ENCODE measurements at places on chromosomes 6 and 20.

DNA sequence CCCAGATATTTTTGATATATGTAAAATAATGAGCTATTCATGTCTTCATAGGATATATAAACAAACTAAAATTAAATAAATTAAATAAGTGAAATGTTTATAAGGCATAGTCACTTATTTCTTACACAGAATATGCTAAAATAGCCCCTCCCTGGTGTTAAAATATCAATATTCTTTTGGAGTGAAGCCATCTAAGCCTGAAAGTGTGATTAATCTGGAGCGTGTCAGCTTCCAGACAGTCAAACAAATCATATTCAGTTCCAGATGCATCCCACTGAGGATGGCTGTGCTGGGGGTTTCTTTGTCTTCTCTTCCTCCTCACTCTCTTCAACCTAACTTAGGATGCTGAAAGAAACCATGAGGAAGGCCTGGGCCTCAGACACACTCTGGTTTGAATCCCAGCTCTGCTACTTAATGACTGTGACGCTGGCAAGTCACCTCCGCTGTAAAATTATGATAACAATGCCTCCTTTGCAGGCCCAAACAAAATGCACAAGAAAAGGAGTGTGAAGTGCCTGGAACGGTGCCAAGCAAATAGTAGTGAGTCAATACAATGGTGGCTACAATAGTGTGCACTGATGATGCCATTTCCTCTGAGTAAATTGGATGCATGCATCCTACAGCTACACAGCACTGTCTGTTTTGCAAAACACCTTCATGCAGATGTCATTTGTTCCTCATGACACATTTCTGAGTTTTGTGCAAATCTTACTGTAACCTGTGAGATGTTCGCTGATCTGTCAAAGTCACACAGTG lies 161.4 kb downstream of the FOXC1 start:
- DNase-seq, result peak; percentile 33

GRCh38 chr6:43932259-43933147 lies 162.5 kb downstream of the VEGFA start:
- DNase-seq, result no peak

DNA sequence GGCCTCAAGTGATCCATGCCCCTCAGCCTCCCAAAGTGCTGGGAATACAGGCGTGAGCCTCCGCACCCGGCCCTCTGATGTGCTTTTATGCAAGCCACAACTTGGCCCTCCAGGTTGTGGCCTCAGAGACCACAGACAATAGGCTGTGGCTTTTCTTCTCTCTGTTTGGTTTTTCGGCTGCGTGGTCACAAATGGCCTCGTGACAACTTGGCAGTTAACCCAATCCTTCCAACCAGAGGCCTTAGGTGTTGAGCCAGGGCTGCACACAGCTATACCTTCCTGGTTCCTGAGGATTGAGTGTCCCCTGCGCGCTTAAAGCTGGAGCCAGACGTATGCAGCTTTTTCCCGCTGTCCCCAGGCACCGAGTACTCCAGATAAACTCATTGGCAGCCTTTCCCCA lies 6.3 kb upstream of the TGM3 start:
- no peak for DNase-seq

- DNase-seq, result no peak
Measured at GRCh38 chr6:52049252-52050050, 38.0 kb downstream of the PKHD1 start.

DNA sequence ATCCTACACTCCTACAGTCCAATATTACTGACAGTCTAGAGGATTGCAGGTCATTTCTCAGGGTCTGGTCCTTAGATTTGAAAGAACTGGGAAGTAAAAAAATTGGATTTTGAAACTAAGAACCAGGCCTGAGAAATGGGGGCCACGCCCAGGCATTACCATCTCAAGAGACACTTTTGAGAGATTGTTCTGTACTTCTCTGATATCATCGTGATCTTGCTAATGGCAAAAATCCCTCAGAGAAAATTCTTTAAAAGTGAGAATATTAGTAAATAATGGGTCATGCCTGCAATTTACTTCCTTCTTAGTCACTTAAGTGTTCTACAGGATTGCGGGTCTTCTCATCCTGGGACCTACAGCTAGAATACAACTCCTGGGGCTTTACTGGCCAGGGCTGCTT lies 42.0 kb upstream of the HIVEP1 start:
- no peak for DNase-seq

DNA sequence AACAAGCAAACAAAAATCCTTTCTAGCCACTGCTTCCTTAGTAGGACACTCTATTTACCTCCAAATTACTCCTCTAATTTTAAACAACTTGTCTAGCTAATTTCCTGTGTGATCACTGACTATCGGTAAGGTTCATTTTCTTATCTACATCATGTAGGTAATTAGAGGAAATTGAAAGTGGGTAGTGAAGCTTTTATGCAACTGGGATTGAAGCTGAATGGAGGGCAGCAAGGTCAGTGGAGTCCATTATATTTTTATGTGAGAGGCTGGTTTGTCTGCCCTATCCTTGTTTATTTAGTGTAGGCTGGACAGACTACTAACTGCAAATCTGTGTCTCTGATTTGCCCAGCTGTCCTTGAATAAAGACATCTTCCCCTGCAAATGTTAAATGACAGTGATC lies 88.5 kb upstream of the SIM1 start:
- DNase-seq, result no peak

- no peak for DNase-seq
Measured at GRCh38 chr6:45507186-45507585, 129.5 kb upstream of the SUPT3H start.

DNA sequence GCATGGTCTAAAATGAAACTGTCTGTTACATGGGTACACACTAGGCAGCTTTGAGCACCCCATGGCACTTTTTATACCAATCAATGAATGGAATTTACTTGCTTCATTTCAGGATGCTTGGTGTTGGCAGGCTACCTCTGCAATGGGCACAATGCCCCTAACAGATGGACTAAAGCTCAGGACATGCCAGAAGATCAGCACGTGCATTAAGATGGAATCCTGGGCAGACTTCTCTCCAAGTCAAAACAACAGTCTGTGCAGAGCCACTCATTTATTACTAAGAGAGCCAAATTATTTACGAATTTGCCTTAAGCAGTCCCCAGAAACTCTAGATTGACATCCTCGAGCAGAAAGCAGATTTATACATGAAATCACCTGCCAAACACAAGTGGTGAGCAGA lies 55.8 kb upstream of the SCML4 start:
- no peak for DNase-seq

- no peak for DNase-seq
Measured at GRCh38 chr6:101826678-101827077, 433.2 kb downstream of the GRIK2 start.

DNA sequence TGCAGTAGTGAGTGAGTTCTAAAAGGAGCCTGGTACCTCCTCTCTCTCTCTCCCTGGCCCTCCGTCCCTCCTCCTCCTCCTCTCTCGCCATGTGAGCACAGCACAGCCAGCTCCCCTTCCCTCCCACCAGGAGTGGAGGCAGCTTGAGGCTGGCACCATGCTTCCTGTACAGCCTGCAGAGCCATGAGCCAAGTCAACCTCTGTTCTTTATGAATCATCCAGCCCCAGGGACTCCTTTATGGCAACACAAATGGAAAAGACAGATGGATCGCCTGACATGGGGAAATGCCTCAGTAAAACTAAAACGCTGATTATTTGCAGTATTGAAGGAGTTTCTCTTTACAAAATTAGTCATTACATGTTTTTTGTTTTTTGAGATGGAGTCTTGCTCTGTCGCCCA lies 233.7 kb upstream of the ARID1B start:
- DNase-seq, result no peak

DNA sequence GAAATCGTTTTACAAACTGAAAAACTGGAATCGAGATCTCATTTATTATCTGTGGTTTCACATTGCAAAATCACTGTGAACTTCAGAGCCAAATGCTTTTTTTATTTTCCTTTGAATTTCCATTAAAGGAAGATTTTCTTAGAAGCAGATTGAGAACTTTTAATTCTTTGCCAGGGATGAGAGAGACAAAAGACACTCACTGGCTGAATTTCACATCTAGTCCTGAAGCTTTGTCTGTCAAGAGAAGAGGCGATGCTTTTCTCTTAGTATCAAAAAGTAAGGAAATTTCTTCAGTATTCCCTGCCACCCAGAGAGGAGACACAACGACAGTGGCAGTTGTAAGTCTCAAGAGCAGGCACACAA lies 141.8 kb downstream of the TMEM200A start:
- no peak for DNase-seq

DNA sequence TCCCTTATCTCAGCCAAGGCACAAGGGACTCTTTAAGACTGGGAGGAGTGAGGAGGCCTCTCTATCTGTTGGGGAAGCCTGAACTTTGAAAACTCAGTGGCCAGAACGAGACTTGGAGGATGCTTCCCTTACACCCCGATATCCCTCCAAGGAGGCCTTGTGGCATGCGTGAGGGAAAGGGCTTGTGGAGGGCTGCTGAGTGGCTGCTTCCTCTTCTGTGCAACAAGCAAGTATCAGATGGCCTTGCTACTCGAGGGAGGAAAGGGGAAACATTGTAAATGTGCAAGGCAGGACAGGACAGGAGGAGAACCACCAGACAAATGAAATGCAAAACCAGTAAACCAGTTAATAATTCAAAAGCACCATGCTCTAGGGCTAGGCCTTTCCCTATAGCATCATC lies 306.5 kb upstream of the MAP3K7 start:
- DNase-seq, result no peak

DNA sequence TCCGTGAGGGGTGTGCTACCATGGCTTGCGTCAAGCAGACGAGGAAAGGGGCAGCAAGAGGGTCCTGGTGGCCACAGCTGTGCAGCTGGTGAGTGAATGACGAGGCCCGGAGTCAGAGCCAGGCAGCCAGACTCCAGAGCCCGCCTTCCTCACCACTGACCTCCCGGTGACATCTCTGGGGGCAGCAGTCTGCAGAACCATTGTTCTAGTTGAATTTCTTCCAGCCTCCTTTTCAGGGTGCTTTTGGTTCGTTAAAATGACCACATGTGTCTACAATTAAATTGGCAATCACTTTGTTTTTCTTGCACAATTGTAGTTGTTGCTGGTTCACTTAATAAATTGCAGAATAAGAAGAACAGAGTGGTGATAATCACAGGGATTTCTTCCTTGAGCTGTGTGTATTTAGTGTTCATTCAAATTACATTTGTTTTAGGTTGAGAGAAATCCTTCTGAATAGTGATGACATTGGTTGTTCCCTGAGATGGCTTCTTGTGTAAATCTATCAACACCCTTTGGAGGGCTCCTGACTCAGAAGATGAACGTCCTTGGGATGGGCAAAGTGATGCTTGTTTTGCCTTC lies 96.4 kb downstream of the TULP4 start:
- no peak for DNase-seq

GRCh38 chr6:145531822-145532221 lies 203.5 kb downstream of the EPM2A start:
- no peak for DNase-seq

DNA sequence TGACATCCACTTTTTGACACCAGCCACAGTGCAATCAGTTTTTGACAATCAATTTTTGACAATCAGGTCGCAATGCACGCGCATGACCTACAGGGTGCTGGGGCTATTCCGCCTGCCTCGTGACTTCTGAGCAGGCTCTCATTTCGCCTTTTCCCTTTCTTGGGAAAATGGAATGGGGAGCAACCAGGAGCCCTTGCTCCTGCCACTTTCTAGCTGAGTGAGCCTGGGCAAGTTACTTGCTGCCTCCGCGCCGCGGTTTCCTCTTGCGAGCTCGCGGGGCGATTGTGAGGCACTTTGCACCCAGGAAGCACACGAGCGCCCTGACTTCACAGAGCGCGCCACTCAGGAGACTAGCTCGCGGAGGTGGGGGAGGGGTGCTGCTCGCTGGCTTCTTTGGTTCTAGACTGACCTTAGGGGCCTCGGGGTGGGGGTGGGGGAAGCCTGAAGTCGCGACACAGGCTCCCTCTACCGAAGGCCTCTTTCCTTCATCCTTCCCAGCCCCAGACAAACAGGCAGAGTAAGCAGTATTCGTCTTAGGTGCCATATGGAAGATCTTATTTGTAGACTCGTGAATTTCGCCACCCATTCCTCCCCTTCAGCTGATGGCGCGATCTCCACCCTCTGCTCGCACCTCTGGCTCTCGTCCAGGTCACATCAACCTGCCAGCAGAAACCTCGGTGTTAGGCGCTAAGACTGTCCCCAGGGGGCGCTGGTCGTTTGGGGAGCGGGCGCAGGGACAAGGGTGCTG lies 4.6 kb downstream of the TP53TG5 start:
- peak; percentile 82 for DNase-seq

DNA sequence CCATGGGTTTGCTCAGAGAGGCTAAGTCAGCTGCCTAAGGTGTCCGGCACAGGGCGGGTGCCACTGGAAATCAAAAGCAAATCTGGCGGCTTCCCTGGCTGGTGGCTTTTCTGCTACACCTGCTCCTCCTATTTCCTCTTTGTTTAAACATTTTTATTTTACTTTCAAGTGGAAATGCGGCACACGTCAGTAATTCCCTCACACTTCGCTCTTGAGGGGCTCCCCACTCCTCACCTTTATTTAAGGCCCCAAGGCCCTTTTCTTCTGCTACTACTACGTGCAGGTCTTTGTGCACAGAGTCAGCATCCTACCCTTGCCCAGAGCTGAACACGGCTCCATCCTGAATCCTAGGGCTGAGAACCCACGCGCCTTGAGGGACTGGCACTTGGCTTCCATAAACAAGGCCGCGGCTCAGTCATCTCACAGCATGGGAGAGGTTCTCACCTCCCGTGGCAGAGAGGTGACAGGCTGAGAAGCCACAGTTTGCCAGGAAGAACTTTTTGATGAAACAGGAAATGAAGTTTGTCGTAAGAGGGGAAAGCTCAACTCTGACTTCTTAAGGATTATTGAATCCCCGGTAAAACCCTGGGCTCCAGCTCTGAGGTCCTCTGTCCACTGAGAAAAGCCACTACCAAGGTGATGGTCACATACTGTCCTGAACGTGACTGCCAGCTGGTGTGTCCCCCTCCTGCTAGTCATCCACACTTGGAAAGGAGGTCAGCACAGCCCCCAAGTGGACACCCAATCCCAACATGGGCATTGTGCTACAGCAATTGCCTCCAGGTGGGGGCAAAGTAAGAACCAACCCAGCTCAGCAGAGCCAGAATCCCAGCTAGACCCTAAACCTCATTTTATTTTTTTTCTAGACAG lies 48.0 kb downstream of the NFATC2 start:
- DNase-seq, result no peak

DNA sequence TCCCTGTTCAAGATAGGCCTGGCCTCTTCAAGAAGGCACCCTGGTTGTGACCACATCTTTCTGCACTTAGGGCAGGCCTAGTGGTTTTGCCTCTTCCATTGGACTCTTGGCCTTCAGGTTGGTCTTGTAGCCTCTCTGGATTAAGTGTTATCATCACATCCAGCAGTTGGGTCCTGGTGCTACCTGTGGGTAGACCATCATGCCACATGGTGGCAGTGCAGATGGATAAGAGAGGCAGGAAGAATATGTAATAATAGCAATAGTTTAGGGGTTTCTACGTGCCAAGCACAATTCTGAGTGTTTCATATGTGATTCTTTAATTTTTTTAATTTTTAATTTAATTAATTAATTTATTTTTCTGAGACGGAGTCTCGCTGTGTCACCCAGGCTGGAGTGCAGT lies 28.5 kb upstream of the SNRPB2 start:
- DNase-seq, result no peak

GRCh38 chr6:16136091-16136490 lies 7.2 kb downstream of the MYLIP start:
- no peak for DNase-seq

Data from activated CD4-positive, alpha-beta T cell treated with anti-CD3 and anti-CD28 coated beads, Interleukin-2, amount 50 U/mL, for 24 hours (primary cell).